Inflammatory macrophage treated with lipopolysaccharide for 1 hour (primary cell): ENCODE measurements at places on chromosomes 13 and 19.

DNA sequence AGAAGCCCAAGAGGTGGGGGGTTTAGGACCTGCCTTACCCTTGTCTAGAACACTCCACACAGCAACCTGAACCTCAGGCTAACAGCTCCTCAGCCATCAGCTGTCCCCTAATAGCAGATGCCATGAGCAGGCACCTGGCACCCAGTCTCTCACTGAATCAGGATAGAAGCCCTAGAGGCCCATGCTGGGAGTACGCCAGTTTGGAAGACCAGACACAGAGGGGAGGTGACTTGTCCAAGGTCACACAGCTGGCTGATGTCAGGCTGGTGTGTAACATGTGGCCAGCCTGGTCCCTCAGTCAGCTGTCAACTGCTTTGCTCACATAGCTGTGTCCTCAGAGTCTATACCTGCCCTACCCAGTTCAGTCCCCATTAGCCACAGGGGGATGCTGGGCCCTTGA is 12.8 kb upstream of the SAMD1 start:
- DNase-seq: no peak

DNA sequence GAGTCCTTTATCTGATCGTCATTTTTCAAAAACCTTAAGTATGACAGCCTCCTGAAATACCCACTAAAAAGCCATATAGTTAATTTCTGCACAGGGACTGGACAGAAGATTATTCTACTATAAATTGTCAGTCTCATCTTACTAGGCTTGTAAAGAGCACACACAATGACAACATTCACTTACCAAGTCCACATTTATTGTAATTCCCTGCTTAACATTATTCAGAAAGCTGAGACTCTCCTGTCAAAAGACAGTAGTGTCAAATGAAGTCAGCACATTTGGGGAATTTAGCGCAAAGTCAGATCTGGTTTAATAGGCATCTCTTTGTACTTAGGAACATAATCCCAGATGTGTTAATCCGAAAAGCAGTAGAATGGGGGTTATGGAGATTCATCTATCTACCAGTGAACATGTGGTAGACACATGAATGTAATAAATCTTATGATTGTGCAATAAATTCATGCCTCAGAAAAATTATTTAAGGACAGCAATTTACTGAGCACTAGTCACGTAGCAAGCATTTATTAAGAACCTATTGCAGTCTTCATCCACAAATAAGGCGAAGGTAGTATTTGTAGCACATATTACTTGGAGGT is 224.6 kb upstream of the GPC6 start:
- DNase-seq: no peak

DNA sequence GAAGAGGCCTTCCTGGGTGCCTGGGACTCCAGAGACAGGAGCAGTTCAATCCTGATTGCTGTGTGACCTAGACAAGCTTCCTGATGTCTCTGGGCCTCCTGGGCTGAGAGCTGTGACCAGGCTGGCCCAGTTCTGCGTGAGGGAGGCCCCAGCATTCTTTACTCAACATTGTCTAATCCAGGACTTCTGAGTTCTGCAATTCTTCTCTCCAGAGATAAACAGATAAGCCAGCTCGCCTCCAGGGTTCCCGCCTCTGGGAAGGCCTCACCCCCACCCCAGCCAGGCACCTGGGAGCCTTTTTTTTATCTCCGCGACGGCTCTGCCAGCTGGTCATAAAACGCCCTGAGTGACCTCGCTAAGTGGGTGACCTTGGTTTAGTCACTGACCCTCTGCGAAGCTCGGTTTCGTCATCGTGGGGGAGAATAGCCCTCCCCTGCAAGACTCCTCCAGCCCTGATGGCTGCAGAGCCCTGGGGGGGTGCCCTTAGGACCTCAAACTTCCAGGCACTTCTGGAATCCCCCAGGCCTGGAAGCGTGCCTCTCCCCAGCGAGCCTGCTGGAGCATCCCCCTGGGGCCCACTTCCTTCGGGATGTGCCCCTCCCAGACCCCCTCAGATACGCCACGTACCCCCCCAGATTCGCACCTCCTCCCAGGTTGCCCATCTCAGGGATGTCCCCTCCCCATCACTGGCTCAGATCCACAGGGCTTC is 1.9 kb downstream of the SULT2B1 start:
- peak; percentile 28 for DNase-seq

DNA sequence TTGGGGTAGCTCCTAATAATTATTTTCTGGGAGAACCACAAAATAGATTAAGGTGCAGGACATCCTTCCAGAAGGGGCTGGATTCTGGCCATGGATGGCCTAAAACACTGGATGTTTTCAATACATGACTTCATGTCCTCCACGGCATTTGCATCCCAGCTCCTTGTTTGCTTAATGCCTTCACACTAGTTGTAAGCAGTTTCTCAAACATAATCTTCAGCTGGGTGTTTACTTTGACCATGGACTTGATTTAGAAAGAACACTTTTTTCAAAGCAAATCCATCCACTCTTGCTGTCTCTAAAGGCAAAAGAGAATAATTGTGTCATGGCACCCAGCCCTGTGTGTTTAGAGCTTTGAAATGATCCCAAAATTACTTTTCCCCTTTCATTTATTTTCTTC is 82.5 kb upstream of the GSX1 start:
- DNase-seq: no peak

GRCh38 chr19:355134-355533 is 10.5 kb upstream of the MIER2 start:
- DNase-seq: no peak

DNA sequence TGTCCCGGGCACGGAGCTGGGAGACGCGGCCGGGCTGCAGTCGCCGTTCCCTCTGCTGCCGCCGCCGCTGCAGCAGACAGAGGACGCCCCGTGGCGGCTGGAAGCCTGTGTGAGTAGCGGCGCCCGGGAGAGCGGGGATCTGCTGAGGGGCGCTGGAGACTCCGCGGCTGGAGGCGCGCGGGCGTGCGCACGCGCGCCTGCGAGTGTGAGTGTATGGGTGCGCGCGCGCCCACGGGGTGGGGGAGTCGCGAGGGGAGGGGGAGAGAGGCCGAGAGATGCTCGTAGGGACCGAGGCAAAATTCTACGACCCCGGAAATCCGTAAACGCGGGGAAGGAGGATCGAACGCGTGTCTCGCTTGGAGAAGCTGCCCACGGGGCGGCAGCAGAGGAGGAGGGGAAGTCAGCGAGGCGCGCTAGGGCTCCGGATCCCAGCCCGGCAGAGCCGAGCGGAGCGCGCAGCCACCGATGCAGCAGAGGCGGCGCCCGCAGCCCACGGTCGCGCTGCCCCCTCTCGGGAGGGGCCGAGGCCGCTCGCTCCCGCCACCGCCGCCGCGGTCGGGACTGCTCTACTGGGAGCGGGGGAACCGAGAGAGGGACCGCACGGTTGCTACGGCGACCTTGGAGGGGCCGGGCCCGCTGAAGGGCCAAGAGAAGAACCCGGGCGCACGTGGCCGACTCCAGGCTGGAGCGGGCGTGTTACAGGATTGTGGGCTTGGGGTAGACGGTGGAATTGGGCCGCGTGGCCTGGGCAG is at the start of gene ENOX1:
Gene ENOX1, minus strand, starts transcription at position 207 of the 752 bp plus-strand sequence.
- peak; percentile 20 for DNase-seq

GRCh38 chr19:2060884-2061494 is 9.9 kb upstream of the MKNK2 start:
- DNase-seq: peak; percentile 47

DNA sequence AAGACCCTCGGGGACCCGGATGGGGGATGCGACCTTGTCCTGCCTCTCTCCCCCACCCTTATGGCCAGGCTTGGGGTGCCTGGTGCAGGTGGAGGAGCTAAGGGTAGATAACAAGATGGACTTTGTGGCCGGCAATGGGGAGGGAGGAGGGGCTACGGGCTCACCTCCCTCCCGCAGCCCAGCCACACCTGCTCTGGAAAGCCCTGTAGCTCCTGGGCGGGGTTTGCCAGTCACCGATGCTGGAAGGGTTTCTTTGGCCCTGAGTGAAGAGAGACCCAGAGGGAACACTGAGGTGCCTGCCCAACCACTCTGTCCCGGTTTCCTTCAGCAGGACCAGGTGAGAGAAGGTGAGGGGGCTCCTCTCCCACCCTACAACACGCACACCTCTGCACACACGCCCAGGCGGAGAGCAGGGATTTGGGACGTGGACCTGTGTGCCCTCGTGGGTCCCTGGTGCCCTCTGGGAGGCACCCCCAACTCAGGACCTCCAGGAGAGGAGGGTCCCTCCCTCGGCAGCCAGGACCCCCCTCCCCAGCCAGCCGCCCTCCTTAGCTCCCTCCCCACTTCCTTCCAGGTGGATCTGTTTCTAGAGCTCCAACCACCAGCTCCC is at the start of gene FUT2:
Gene FUT2, plus strand, starts transcription at position 229 of the 610 bp plus-strand sequence. CDS start 6,986 bp downstream, outside the sequence.
- DNase-seq: no peak

- no peak for DNase-seq
Observed at GRCh38 chr13:21987793-21988192, 316.9 kb downstream of the FGF9 start.

DNA sequence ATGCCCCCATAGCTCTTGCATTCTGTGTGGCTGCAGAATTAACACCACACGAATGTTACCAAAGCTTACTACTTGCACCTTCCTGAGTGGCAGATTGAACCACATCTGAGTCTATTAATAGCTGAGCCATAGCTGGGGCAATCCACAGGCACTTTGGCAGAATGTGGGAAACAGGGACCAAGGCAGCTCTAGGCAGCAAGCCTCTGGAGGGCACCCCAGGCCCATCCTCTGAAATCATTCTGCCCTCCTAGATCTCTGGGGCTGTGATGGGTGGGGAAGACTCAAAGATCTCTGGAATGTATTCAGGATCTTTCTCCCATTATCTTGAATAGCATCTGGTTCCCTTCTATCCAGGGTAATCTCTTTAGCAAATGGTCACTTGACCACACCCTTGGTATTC is 139.3 kb downstream of the TNFRSF19 start:
- DNase-seq: no peak

- DNase-seq: no peak
Observed at GRCh38 chr19:4197625-4198466, 15.4 kb downstream of the ANKRD24 start.

GRCh38 chr19:10364644-10365043 is 15.7 kb downstream of the TYK2 start:
- DNase-seq: no peak

DNA sequence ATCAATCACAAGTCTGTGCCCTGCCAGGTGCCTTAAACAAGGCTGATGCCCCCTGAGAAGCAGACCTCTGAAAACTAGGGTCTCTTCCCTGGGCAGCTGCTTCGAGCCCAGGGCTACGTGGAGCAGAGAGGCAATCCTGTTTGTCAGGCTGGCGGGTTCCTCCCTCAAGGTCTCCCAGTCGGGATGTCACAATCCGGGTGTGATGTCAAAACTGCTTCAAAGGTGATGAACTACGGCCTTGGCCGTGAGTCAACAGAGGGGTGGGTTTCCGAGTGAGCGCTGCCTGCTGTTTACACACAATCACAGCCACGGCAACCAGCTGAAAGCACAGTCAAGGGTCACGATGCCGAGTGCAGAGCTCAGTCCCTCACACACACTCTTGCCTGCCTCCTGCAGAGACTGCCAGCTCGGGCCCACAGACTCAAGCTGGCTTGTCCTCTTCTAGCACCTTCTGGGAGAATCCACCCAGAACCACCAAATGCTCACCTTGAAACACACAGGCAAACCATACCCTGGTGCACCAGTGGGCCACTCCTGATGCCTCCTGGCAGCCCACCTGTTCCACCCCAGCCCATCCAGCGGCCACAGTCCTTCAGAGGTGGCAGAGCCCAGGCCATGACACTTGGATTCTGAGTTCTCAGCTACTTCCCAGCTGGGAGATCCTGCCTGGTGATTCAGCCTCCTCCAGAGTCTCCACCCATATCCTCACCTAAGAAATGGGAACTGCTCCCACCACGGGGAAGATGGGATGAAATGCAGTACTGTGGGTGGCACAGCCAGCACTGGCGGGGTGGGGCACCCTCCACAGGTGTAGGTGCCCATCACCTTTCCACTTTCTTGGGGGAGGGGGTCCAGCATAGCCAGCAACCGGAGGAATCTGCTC is 6.8 kb downstream of the ELL start:
- DNase-seq: peak; percentile 77

- DNase-seq: no peak
Observed at GRCh38 chr13:95099541-95099940, 201.7 kb downstream of the ABCC4 start.

DNA sequence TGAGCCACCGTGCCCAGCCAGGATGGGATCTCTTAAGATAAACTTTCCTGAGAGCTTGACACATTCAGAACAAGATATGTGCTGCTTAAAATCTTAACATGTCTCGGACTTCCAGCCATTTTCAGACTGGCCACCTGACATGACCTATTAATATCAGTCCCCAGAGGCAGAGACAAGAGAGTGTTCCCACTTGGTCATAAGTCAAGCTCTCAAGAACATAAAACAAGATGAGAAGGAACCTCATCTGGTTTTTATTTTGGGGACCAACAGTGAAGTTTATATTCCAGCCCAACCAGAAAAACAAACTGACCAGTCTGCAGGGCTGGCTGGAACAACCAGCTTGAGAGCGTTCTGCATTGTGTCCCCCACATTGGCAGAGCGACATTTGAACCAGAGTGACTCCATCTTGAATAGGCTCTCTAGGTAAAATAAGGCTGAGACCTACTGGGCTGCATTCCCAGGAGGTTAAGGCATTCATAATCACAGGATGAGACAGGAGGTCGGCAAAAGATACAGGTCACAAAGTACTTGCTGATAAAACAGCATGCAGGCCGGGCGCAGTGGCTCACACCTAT is 21.8 kb upstream of the PLEKHF1 start:
- DNase-seq: no peak

DNA sequence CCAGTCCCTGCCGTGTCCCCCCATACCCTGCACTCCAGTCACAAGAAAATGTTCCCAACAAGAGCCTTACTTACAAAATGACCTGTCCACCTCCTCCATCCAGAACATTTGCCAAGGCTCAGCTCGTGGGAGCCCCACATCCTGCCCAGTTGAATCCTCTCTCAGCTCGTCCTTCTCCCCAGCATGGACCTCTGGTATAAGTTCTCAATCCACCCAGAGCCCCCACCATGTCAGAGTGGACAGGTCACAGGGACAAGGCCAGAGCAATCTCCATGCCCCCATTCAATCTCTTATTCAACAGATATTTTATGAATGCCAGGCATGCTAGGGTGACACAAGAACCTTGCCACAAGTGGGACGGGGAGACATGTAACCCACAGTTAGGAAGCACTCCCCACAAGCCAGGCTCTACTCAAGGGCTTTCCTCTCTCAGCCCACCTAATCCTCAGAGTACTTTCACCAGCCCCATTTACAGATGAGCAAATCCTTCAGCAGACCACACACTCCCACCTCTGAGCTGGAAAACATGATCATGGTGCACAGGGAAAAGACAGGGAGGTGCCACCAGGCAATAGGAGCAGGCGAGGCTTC is 15.1 kb downstream of the DEDD2 start:
- peak; percentile 92 for DNase-seq

DNA sequence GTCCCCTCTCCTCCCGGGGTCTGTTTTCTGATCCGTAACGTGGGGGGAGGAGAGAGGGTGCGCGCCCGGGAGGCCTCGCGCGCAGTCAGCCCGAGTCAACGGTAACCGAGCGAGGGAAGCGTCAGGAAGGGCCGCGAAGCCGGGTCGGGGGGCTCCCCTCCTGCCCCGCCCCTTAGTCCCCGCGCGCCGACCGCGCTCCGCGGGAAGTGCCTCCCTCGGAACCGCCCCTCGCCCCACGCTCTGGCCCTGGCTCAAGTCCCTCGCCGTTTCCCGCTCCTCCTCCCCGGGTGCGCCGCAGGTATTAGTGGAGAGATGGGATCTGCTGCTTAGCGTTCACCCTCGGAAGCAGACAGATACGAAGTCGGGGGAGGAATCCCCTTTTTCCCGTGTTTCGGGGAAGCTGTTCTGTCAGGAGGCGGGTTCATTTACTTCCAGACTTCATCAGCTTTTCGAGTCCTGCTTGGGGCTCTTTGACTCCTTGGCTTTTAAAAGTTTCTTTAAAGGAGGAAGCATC is 770 bp downstream of the HNRNPM start:
- DNase-seq: peak; percentile 44
